ENCODE measurements at places on chromosomes 5 and 9.
A peak's percentile ranks its signal among the peaks of the same experiment; 100 is the strongest.

GRCh38 chr5:34491251-34491620 is 164.9 kb upstream of the RAI14 start:
- DNase-seq: no peak

DNA sequence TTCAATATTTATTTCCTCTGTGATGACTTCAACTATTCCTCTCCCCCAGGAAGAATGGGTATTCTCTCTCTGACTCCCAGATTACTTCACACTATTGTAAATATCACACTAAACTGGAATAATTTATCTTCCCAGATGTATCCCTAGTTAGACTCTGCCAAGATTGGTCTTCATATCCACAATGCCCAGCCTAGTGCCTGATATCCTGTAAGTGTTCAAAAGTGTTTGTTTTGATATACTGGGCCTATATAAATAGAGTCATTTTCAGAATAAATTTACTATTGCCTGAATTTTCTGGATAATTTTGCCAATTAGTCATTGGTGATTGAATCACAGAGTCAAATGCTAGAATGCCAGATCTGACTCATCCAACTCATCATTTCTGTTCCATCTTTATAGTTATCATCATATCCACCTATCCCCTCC is 143.7 kb upstream of the TNC start:
- no peak for DNase-seq

DNA sequence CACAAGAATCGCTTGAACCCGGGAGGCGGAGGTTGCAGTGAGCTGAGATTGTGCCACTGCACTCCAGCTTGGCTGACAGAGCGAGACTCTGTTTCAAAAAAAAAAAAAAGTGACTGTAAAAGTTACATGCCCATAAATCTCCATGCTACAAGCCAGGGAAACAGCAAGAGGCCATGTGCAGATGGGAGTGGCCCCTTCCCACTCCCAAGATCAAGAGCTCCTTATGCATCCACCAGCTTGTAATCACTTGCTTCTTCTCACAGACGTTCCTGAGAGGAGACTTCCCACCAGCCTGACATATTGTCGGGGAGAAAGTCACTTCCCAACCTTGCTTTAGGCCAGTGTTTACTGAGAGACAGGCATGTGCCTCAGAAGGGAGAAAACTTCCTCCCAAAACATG is 45.6 kb upstream of the N4BP3 start:
- no peak for DNase-seq

GRCh38 chr9:79610791-79611614 is 39.2 kb downstream of the TLE4 start:
- DNase-seq: no peak

- no peak for DNase-seq
These were observed 298.7 kb upstream of the BRINP1 start for GRCh38 chr9:119667916-119668315.

DNA sequence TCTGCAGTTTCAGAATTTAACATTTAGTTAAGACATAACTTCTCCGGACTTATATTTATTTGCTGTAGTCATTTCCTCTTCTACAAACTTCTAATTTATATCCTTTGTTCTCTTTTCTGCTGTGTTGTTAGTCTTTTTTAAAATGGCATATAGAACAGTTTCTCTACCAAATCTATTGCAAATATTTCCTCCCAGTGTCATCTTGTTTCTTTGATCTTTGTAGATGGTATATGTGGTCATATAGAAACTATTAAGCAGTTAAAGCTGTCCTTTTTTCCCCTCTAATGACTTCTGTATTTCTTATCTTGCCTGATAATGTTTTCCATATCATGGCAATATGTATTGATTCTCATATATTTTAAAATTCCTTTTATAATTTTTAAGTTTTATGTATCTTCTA is 264.5 kb downstream of the MCTP1 start:
- no peak for DNase-seq

GRCh38 chr5:113266227-113266912 is 168.4 kb downstream of the TSSK1B start:
- no peak for DNase-seq

DNA sequence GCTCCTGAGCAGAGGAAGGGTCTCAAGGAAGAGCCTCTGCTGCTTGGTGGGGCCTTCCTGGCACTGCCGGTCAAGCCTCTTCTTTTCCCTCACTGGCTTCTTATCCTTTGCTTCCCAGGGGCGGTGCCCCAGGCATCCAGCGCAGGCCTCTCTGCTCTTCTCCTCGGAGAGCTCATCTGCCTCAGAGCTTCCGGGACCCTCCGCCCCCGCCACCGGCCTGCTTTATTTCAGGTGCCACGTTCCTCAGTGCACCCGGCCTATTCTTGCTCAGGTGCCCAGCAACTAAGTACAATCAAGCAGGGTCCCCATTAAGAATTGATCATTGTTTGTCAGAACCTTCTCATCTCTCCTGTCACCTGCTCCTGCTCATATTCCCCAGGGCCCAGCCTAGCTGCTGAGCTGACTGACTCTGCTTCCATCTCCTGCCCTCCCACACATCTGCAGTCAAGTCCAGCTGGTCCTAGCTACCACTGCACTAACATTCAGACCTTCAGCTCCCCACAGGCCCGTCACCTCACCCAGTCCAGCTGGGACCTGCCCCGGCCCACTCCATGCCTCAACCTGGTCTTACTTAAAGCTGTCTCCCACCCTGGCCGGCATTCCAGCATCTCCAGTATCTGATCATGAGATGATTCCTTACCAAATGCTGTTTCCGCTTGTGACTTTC is 114.3 kb upstream of the BOD1 start:
- no peak for DNase-seq

DNA sequence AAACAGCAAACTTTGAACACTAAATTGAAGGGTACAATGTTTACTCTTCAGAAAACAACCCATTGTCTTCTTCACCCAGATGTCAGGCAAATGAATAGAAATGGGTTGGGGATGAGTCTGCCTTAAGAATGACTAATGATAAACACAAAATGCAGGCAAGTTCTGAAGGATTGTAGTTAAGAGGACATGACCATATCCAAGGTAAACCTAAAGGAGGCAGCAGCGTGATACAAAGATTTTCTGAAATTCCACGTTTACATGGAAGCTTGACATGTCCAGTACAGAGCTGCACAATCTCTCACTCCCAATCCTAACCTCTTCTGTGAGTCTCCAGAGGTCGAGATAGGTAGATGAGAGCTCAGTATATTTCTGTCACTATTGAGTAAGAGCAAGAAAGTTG is 1263.2 kb upstream of the CDH6 start:
- DNase-seq: no peak

DNA sequence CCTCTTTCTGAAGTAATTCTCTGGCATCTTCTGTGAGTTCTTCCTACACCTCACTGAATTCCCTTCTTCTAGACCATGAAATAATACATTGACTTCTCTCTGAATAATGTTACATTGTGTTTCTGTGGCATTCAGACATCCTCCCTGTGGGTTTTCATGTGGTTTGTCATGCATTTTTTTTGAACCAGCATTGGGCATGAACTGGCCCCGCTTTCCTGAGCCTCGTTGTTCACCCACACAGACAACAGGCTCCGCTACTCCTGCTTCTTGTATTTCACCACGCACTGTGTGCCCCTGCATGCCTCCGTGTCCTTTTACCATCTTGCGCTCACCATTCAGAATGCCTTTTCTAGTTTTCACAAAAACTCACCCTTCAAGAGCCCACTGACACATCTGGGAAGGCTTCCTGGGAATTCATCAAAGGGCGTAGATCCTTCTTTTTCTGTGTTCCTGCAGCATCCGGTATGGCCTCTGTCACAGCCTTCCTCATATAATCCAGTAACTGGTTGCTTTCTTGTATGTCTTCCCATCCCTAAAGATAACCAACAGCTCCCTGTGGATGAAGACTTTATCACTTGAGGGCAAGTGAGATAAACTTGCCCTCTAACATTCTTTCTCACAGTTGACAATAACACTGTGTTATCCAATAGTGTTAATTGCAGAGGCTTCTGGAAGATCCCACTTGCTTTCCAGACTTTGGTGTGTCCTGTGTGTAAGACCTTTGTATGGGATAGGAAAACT is 51.5 kb upstream of the ADAMTSL1 start:
- DNase-seq: no peak

DNA sequence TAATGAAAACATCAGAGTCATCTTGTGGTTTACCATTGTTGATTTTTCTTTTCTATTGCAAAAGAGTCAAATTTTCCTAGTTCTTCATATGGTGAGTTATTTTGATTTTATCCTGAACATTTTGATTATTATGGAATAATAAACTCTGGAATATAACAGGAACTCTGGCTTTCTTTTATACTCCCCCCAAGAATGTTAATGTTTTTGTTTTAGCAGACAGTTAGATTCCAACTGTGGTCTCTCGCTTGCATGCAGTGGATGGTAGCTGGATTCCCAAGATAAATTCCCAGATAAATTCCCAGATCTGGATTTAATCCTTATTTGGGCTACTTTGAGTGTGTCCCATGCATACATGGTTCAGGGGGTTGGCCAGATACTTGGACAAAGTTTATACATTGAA is 109.8 kb downstream of the NSG2 start:
- DNase-seq: no peak

GRCh38 chr5:2178528-2178927 is 295.8 kb upstream of the IRX4 start:
- DNase-seq: no peak

GRCh38 chr9:112861638-112862555 is 28.8 kb downstream of the SLC46A2 start:
- no peak for DNase-seq

- DNase-seq: no peak
These were observed 15.4 kb upstream of the TNFSF8 start for GRCh38 chr9:114945616-114946412.

- no peak for DNase-seq
These were observed 6.2 kb downstream of the IL17B start for GRCh38 chr5:149372932-149373331.

DNA sequence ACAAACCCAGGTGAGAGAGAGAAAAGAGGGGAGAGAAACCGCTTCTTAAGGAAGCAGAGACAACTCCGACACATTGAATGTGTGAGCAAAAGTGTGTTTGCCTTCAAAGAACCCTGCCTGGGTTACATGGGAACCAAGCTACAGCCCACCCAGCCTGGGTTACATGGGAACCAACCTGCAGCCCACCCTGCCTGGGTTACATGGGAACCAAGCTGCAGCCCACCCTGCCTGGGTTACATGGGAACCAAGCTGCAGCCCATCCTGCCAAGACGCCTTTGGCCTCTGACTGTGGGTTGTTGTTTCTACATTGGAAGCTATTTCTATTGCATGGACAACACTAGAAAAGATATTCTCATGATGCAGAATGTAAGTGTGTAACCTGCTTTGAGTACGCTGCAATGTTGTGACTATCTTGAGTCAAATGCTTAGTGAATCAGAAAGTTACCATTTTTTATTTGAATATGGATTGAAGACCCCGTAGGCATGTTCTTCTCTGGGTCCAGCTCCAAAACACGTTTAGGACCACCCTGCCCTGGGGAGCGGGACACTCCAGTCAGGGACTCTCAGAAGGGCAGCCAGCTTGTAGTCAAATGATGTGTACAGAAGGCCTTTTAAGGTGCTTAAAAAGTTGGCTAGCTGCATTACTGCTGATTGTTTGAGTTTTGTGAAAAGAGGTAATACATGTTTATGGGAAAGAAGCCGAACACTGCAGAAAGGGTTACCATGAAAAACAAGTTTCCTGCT is 39.1 kb upstream of the UNC5A start:
- peak; percentile 74 for DNase-seq

DNA sequence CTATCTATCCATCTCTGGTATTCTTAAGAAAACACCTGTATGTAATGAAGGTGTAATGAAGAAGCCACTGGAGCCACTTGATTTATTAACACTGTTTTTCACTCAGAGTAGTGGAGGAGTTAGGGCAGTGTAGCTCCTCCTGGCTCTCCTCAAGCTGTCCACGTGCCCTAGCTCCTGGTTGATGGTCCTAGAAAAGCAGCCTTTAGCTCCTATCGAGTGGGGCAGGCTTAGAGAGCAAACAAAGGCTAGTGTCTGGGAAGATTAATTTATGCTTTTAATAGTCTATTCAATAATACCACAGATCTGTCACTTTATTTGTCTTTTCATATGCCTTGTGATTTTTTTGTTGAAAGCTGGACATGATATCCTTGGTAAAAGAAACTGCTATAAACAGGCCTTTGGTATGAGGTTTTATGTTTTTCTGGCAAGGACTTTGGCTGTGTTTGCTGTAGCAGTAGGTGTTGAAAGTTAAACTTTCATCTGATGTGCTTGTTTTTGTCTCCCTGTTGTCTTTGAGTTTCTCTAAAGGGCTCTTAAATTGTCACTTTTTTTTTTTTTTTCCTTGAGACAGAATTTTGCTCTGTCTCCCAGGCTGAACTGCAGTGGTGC is 141.1 kb downstream of the GCNT1 start:
- no peak for DNase-seq

DNA sequence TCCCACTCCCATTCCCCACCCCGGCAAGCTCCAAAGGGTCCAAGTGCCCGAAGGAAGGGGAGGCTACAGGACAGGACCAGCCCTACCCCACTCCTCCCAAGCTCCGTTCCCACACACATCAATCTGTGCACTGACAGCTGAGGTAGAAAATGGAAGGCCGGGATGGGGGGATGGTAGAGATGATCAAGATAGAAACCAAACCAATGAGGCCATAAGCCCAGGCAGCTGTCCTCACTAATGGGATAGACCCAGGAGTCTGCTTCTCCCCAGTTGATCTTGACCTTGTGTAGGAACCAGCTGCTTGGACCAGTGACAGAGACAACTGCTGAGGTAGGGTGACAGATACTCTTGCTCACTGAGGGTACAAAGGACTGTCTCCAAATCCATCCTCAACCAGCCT is 38.6 kb downstream of the B4GALT1 start:
- no peak for DNase-seq

DNA sequence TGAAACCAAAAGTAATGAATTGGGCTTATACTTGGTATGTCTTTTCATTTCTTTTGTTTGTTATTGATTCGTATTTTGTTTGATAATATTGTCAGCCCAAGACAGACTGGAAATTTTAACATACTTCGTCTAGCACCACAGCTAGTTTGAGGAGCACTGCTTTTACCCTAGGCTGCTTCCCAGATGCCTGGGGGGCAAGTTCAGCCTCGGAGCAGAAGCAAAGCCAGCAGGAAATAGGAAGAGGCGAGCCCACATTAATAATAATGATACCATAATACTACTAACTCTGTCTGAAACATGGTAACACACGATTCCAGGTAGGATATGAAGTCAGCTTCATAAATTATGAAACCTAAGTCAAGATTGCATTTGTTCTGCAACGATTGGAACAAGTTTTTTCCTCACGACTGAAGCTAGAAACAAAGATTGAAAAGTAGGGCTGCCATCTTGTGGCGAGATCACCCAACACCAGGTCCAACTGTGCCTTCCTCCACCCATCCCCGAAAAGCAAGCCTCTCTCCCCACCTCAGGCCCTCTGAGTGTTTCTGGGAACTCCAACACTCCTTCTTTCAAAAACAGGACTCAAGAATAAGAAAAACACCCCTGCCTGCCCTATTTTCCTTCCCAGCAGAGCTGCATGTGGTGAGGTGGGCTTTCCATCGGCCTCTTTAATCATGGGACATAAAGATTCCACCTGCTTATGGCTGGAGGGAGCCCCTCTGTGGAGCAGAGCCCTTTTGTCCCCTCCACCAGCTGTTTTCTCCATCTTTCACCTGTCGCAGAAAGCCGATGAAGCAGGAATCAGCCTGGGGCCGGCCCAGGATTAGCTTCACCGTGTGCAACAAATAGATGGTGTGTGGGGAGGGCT is 236.4 kb downstream of the CAAP1 start:
- DNase-seq: no peak

- peak; percentile 96 for DNase-seq
These were observed 36.1 kb upstream of the OSMR start for GRCh38 chr5:38809388-38810359.

- DNase-seq: no peak
These were observed 541.6 kb downstream of the CDK5RAP2 start for GRCh38 chr9:120038342-120038741.

- no peak for DNase-seq
These were observed 238.1 kb downstream of the ACTL7B start for GRCh38 chr9:108617676-108618075.

- no peak for DNase-seq
These were observed 110.3 kb upstream of the TARS1 start for GRCh38 chr5:33330426-33330825.

Data from esophagus muscularis mucosa (tissue), 4 donors.